HT-29 (cell line): ENCODE measurements at places on chromosomes 13 and 19. TPM values are rescaled to one million over a fixed set of nuclear protein-coding genes. Genes with fewer than 3 reads are reported as not detected.

The LGALS16 gene
- total RNA-seq, result not detected in 2 replicates

The GGACT gene
- 1.6 and 1.8 TPM in 2 replicates for total RNA-seq

The DCUN1D2 gene
- 17.1 and 22.0 TPM in 2 replicates for total RNA-seq

The EDNRB gene
- not detected in 2 replicates for total RNA-seq

The MRPL54 gene
- total RNA-seq, result 50.7 and 59.5 TPM in 2 replicates

The PLIN5 gene
- 0.86 and 4.5 TPM in 2 replicates for total RNA-seq
